PC-3 (cell line): ENCODE measurements at places on chromosomes 6 and 20. TPM values are rescaled to one million over a fixed set of nuclear protein-coding genes. Genes with fewer than 3 reads are reported as not detected.

RAMACL gene
- total RNA-seq: 0.26 and 0.92 TPM in 2 replicates

PNPLA1 gene
- total RNA-seq: 0.29 TPM in 1 of 2 replicates, not detected in the other

TXLNB gene
- 0.22 TPM in 1 of 2 replicates, not detected in the other for total RNA-seq

HAO1 gene
- 0.33 TPM in 1 of 2 replicates, not detected in the other for total RNA-seq

GINS1 gene
- total RNA-seq: 27.5 and 28.1 TPM in 2 replicates

SLC22A16 gene
- not detected in 2 replicates for total RNA-seq

MYL9 gene
- total RNA-seq: 10.8 and 12.0 TPM in 2 replicates

DEFB125 gene
- not detected in 2 replicates for total RNA-seq

DNA sequence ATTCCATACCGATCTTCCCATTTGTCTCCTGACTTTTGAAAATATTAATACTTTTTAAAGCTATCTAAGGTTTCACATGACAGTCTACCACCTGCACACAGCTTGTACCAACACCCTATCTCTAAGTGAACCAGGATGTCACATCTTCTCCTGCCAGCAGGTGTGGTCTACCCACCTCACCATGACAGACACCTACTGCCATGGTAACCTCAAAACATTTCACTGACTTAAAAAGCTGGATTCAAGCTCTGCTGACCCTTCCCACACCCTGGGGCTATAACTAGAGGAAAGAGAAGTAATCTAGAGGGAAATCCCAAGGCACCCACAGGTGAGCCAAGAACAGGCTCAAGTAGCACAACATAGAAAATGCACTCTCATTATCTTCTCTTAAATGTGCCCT, 1.2 kb downstream of the SLC17A3 start:
- no peak for DNase-seq

- peak; percentile 37 for DNase-seq
These were observed 275.8 kb upstream of the RUNX2 start for GRCh38 chr6:45052325-45052724.

GRCh38 chr6:148345578-148345977, 2.9 kb downstream of the SASH1 start:
- no peak for DNase-seq

DNA sequence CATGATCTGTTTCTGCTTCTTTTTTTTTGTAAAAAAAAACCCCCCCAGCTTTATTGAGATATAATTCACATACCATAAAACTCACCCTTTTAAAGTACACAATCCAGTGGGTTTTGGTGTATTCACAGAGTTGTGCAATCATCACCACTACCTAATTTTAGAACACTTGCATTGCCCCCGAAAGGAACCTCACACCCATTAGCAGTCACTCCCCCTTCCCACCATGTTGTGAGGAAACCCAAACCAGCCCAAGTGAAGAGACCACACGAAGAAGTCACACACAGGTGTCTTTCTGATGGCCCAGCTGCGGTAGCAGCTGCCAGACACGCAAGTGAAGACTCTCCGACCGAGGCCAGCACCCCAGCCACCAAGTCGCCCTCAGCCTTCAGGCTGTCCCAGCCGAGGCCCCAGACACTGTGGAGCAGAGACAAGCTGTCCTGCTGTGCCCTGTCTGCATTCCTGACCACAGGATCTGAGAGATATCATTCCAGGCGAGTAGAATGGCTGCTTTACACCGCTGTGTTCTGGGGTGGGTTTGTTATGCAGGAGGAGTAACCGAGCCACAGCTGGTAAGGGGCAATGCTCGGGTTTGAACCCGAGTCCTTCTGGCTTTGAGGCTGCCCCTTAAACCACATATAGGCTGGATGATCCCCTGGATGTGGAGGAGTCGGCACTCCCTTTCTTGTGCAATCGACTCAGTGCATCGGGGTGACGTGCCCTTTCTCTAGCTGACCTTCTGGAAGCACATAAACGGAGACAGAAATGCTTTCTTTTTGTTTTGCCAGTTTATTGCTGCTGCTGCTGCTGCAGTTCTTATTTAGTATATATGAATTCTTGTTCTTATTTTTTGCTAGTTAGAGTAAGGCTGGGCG, 59.1 kb upstream of the PTPN1 start:
- no peak for DNase-seq

DNA sequence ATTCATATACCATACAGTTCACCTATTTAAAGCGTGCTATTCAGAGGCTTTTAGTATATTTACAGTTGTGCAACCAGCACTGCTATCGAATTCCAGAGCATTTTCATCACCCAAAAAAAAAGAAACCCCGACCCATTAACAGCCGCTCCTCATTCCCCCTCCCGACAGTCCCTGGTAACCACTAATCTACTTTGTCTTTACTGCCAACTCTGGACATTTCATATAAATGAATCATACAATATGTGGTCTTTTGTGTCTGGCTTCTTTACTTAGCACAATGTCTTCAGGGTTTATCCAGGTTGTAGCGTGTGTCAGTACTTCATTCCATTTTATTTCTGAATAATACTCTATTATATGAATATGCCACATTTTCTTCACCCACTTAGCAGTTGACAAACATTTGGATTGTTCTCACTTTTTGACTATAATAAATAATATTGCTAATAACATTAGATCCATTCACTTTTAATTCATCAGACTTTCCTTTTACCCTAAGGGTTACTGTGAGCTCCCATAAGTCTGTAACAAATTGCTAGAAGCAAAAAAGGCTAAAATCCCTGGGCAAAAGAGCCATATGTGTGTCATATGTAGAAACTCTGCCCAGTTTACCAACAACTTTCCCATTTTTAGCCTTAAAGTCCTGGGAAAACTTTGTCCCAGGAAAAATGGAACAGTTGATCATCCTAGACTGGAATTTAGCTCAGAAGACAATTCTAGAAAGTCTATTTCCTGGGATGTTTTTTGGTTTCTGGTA, 23.2 kb upstream of the ROS1 start:
- DNase-seq: peak; percentile 91

DNA sequence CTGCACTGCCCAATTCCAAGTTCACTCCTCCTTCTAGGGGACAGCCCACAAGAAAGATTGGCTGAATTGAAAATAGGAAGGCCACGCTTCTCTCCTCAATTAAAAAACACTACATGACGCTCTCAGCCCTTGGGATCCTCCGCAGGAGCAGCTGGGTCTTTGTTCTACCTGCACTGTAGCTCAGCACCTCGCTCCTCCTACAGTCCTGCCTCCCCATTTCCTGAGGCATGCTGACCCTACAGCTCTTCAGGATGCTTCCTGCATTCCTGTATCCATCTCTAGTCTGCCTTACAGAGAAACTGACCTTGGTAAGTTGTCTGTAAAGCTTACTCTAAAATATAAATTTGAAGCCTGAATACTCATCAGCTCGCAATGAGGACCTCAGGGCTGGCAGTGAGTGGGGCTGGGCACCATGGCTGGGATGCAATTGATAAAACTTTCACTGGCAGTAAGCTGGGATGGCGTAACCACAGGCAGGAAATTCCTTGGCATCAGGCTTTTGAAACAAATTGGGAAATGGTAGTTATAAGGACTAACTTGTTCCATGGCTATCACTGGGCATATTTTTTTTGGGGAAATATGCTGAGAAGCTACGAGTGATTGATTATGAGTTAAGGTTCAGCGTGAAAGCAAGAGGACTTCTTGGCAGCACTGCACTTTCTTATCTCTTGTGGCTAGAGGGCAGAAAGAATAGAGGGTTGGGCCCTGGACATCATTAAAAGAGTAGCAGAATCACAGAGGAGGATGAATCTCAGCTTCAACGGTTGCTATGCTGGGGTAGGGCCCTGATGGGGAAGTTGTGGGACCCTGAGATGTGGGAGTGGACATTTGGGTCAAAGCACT, 11.7 kb upstream of the SIRPB1 start:
- DNase-seq: peak; percentile 1

- DNase-seq: no peak
These were observed 32.7 kb upstream of the CRISP1 start for GRCh38 chr6:49898904-49899566.

DNA sequence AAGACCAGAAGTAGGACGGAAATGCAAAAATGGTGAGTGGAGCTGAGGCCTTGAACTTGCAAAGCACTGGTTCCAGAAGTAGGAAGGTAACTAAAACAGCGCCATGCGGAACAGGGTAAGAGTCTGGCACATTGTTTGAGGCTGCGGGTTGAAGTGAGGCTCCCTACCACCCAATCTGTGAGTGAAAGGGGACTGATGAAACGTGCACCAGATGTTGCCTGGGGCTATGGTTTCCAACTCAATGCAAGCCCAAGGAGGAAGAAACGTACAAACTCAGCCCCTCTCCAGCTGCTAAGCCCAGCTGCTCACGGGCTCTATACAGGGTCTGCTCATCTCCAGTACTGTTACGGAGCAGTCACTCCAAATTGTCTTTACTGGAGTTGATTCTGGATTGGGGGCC, 68.7 kb upstream of the KCNK16 start:
- DNase-seq: no peak

DNA sequence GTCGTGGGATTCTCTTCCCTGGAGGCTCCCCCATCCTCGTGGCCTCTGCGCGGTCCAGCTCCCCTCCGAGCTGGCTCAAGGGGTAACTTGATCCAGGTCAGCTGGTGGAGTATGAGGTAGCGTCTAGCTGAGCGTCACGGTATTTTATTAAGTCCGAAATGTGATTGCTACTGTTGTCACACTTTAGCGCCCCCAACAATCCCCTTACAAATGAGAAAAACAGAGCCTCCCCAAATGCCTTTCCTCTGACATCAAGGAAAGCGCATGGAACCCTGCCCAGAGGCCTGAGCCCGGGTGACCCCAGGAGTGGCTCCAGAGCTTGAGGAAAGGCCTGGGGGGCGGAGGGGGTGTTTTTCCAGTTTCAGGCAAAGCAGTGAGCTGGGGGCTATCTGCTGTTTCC, 192.4 kb downstream of the ZMYND8 start:
- DNase-seq: no peak

- peak; percentile 78 for DNase-seq
These were observed 38.5 kb upstream of the AHI1 start for GRCh38 chr6:135535989-135536414.

DNA sequence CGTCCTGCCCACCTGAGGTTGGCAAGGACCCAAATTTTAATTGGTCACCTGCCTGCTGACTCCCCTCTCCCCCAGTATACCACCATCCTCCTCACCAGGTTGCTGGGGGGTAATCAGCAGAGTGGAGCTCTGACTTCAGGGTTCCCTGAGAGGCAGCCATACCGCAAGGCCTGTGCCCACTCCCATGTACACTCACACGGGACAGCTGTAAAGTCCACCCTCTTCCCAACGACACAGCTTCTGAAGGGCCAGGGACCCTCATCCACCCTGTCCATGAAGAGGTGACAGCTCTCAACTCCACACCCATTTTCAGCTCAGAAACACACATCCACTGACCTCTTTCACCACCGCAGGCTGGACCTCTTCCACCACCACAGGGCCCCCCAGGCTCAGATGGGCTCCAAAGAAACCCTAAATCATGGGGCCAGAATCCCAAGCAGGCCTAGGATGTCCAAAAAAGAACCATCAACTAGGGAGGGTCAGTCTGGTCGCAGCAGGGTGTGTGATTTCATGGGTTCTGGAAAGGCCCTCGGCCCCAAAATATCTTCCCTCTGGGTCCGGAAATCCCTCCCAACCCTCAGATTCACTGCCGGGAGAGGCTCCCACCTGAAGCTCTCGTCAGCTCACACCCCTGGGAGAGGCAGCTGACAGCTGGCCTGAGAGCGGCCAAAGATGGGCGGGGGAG, 30.0 kb downstream of the TFEB start:
- DNase-seq: no peak

GRCh38 chr6:72580281-72580940, 41.5 kb upstream of the KCNQ5 start:
- DNase-seq: peak; percentile 68

DNA sequence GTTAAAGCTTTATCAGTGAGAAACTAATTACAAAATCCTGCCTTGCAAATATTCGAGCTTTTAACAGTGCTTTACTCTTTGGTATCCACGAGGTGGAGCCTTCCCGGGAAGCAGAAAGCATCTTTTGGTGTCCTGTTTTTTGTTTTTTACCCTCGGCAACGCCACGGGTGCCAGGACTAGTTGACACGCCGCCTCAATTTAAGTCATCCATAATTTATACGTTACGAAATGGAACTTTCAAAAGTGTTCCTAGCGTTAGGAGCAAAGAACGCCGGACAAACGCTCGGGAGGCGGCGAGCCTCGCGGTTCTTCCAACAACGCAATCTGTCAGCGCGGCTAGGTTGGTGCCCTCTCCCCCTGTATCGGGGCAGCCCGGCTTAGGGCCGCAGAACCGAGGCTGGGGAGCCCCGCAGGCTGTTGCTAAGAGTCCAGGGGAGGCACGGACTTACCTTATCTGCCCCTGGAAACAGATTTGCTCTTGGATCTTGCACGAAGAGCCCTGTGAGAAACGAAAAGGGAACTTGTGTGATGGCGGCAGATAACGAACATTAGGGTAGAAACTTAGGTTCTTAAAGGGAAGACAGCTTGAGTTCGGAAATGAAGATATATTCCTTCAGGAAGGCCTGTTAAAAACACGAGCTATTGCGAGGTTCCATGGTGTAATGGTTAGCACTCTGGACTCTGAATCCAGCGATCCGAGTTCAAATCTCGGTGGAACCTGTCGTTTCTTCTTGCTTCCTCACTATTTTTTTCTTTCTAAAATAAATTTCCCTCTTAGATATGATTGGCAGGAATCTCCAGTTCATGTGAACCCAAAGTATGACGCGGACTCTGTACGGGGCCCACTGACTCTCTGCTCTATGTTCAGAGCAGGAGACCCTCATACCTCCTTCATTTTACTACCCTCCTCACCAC, 46.2 kb upstream of the ZNF184 start:
- DNase-seq: peak; percentile 96

DNA sequence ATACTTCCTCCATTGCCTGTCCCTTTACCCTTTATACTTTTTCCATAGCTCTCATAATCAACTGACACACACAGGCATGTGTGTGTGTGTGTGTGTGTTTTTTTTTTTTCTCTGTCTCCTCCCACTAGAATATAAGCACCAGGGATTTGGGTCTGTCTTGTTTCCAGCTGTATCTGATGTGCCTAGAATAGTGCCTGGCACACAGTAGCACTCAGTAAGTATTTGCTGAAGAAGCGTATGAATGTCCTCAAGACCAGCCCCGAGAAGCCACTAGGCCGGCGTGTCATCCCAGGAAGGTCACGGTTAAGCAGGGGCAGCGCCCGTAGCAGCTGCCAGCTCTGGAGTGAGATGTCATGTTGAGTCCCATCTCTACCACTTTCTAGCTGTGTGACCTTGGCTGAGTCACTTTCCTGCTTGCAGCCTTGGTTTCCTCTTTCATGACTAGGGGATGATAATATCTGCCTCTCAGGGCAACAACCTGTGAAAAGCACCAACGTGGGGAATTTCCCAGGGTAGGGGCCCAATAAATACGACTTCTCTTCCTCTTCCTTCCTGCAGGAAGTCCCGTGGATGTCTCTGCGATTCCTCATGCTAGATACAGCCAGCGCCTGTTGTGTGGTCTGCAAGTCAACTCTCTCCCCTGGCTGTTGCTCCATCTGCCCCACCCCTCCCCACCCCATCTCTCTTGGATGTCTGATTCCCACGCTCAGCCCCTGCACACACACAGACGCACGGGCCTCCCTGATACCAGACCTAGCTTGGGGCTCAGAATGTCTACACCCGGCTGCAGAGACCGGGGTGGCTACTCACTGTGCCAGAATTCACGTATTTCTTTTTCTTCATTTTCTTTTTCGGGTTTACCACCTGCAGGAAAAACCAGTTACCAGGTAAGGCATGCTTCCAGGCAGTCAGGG, 58.1 kb downstream of the RAB44 start:
- DNase-seq: peak; percentile 85
